NCI-H1930 (cell line): ENCODE measurements at places on chromosomes 2 and 18.

DNA sequence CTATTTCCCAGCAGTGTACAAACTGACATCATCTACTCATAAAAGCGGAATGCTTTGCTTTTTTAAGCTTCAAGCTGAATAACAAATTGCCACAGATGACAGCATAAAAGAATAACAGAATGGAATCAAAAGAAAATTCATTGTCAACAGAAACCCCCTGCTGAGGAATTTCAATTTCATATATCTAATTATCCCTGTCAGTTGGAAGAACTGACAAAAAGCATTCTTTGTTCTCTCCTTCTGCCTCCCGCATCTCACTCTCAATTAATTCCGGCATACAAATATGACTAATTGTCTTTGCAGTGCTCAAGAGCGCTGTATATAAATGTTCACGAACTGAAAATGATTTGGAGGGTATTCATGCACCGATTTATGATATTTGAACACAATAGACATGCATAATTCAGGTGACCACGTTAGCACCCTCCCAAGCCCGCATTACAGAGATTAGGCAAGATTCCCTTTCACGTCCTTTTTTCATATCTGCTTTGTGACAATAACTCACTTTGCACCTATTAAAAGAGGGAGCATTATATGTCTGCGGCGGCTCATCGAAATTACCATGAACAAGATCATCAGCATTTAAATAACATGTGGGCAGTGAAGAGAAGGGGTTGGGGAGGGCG is 277.7 kb upstream of the SALL3 start:
- DNase-seq: peak; percentile 70

DNA sequence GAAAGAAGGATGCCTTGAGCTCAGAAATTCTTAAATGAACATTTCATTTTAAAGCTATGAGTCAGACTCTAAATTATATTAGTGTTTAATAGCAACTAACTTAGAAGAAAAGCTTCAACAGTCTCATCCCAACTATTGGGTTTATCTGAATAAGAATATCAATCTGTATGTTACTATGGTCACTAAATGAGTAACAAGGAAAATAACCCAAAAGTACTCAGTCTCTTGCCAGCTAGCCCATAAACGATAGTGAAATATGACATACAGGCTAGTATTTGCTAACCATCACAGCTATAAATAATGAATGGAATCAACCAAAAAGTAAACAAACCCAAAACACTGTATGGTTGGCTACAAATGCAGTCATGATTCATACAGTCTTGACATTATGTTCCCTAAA is 174.9 kb downstream of the RAB3GAP1 start:
- no peak for DNase-seq

DNA sequence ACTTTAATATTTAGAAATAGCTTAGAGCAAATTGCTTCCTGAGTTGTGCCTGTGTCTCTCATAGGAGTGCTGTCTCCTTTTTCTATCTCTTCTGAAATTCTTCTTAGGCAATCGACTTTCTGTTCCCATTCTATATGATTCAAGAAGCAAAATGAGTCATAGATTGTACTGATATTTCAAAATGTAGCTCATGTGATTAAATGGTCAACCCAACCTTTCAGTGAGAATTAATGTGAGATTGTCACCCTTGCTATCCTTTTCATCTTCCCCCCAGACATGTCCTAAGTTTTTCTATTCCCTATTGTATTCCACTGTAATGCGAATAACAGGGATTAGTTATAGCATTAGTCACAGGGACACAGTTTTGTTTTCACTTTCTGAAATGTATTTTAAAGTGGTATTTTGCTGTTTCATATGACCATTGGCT is 413.6 kb downstream of the THSD7B start:
- no peak for DNase-seq

GRCh38 chr18:13611142-13611600 is 115.2 kb downstream of the FAM210A start:
- DNase-seq: no peak

- no peak for DNase-seq
Observed at GRCh38 chr18:48254077-48254602, 155.0 kb downstream of the ZBTB7C start.
